Activated CD8-positive, alpha-beta T cell treated with anti-CD3 and anti-CD28 coated beads, Interleukin-2, amount 10 ng/mL, durations not matched to agents 7 days and 5 days (primary cell): ENCODE measurements at places on chromosomes 4 and X. TPM values are rescaled to one million over a fixed set of nuclear protein-coding genes. Genes with fewer than 3 reads are reported as not detected.
A peak's percentile ranks its signal among the peaks of the same experiment; 100 is the strongest.

Gene PLP1
- not detected for total RNA-seq

GRCh38 chr4:55604996-55605395 is 13.0 kb upstream of the PDCL2 start:
- DNase-seq = no peak

- DNase-seq = no peak
These were observed 93.0 kb downstream of the UPRT start for GRCh38 chrX:75366861-75367260.

DNA sequence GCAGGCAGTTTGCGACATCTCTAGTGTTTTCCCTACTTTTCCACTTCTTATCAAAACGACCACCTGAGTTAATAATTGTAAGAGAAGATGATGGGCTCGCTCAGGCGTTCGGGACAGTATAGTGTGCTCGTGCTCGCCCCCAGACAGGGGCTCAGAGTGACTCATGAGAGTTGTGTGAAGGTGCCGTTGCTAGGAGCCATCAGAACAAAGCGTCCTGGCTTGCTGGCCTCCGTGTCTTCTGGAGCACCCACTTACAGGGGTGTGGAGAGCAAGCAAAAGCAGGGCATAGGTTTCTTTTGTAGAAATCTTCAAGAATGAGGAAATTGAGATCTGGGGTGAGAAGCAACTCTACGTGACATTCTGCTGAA is 73.0 kb upstream of the ADGRG2 start:
- DNase-seq = no peak

GRCh38 chr4:139532947-139533346 is 23.1 kb downstream of the SETD7 start:
- DNase-seq = no peak

DNA sequence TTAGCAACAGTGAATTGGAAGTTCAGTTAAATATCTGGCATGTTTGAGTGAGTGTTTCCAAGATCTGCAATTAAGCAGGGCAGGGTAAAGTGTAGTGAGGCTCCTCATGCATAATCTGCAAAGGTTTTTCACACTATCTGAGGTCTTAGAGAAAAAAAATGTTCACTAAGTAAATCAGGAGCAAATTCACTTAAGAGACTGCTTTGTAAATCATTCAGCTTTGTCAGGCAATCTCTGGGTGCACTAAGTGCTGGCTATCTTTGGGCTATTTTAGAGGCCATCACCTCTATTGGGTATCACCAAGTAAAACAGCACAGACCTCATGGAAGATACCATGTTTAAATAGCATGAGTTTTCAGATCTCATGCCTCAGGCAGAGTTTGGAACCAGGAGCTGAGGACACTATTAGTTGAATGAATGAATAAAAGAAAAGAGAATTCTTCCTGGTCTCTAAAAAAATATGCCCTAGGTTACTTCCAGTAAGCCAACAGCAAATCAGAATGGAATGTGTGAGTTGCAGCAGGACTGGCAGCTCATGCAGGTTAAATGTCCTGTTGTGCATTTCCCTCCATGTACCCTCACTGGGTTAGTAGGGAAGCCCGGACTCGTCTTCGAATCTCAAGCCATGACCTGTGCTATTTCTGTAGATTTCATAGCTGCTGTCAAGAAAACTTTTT is 195.3 kb downstream of the KCNIP4 start:
- DNase-seq = no peak

Gene TBC1D9
- total RNA-seq = not detected

DNA sequence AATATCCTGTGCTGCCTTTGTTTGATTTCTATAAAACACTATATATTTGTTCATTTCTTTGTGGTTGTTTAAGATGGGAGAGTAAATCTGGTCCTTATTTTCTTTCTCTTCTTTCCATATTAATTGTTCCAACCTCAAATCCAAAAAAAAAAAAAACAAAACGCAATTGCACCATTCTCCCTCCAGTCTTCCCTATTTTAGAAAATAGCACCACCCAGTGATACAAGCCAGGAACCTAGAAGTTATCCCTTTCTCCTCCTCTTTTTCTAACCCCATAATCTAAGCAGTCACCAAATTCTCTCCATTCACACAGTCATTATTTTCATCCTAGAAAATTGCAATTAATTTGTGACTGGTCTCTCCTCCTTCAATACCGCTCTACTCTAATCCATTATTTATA is 107.8 kb downstream of the GABRA3 start:
- no peak for DNase-seq

DNA sequence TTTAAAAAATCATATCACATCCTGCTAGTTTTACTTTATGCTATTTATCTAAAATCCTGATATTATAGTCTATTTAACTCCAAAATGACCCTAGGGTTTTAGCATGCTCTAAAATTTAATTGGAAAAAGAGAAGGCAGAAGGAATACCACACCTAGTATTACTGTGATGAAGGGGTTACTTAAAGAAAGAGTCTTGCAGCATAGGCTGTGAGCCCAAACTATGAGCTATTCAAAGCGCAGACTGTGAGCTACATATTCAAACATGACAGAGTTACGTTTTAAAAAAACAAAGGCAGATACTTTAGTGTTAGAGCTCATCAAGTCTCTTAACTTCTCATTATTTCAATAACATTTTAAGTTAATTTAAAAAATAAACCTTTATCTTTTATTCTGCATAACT is 247.7 kb upstream of the ETNPPL start:
- no peak for DNase-seq

DNA sequence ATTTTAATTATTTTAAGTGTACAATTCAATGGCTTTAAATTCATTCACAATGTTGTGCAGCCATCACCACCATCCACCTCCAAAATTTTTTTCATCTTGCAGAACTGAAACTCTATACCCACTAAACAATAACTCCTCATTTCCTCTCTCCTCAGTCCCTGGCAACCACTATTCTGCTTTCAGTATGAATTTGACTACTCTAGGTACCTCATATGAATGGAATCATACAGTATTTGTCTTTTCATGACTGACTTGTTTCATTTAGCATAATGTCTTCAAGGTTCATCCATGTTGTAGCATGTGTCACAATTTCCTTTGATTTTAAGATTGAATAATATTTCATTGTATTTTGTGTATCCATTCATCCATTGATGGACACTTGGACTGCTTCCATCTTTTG is 46.9 kb downstream of the KIF4A start:
- no peak for DNase-seq

DNA sequence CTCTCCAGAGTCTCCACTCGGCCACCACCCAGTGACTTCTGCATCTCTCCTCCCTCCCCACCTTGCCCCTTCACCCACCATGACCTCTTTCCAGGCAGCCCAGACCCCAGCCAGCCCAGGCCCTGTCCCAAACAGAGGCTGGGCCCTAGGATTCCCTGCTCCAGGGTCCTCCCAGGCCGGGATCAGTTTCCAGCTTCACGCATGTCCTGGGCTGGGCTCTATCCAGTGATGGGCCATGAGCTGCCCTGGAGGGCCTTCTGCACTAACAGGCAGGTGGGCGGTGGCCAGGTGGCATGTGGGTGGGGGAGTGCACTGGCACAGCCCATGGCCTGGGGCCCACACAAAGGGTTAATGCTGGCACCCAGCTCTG is 20.4 kb upstream of the ADD1 start:
- DNase-seq = no peak

DNA sequence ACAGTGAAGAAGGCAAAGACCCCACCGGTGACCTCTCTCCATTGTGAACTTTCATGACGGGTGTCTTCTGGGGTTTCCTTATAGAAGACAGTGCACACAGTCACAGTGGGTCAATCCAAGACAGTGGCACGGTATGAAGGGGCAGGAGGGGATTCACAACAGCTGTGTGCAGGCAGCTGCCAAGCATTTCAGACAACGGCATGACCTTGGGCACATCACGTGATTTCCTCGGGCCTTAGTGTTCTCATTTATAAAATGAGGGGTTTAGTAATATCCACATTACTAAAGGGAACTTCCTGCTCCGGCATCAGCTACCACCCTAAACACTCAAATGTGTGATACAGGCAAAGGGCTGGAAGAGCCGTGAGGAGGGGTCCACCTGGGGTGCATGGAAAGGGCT is 42.9 kb downstream of the RBM47 start:
- no peak for DNase-seq

Gene AFM
- not detected for total RNA-seq

Gene VCX2
- not detected for total RNA-seq

Gene NHSL2
- 0.70 TPM for total RNA-seq

- peak; percentile 25 for DNase-seq
These were observed 7.2 kb upstream of the FAM9C start for GRCh38 chrX:13051529-13052172.

DNA sequence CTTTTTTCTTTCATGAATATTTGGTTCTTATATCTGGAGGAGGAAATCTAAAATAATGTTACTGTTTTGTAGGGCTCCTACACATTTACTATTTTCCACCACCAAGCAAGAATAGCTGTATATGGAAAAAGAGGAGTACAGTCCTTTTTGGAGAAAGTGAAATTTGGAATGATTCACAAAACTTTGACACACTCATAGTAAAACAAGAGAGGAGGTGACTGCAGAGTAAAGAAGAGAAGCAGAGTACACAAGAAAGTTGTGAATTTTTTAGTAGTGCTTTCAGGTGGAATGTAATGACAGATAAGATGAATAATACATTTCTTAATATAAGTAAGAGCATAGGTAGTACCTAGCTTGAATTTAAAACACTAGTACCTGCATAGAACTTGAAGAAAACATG is 41.3 kb upstream of the UGT2B4 start:
- DNase-seq = no peak

DNA sequence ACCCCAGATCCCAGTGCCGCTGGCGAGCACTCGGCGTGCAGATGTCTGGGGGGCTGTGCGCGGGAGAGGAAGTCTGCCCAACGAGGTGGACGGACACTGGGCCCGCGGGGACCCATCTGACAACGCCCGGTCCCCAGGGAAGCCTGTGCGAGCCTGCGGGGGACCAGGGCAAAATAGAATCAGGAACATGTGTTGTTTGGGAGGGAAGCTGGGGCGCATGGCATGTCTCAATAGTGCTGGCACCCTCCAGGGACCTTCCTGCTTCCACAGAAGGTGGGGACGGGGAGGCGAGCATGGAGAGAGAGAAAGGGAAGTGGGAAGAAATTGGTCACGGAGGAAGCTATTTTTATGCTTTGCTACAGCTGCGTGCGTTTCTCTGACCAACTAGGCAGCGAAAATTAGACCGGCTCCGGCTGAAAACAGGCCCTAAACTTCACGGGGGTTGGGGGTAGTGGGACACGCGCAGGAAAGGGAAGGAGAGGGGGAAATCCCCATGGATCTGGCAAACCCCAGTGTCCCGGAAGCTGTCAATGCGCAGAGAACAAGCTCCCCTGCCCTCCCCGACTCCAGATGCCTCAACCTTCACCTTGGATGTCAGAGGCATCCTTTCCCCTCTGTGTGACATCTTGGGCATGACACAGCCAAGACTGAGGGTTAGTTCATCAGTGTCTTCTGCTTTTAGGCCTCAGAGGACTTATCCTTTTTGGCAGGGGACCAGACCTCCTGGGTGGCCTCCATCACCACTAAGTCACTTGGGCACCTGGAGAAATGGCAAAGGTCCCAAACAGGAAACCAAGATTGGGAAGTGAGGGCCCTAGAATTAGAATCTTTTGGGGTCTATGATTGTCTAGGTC is 169.8 kb upstream of the BCOR start:
- DNase-seq = no peak

DNA sequence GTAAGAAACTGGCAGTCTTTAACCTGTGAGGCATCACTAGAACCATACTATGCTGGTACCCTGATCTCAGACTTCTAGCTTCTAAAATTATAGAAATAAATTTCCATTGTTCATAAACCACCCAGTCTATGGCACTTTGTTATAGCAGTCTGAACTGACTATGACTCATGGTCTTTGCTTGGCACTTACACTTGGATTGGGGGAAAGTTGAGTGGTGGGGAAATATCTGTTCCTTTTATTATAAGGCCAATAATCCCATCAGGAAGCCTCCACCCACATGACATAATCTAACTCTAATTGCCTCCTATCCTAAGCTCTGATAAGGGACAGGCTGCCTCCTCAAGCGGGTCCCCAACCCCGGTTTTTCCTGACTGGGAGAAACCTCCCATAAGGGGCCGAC is 61.4 kb upstream of the PACRGL start:
- no peak for DNase-seq

GRCh38 chr4:176268963-176269362 is at the start of gene ASB5:
Gene ASB5 (minus strand): TSS chr4:176269222. CDS start chr4:176269108, 114 bp downstream.
- no peak for DNase-seq

DNA sequence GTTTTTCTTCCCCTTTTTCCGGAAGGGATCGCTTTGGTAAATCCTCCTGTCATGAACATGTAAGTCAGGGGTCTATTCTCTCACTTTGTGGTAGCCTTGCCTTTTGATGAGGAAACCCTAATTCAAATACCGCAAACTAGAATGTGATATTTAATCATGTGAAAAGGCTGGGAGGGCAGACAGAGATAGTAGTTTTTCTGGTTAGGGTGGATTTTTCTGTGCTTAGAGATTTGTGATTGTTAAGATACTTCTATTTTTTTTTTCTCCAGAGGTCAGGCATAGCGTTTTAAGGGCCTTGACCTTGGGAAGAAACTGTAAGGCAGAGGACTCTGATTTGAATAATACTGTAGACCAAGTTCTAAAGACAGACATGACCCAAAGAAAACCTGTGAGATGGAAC is 41.8 kb upstream of the PACRGL start:
- DNase-seq = no peak

Gene SERPINA7
- total RNA-seq = not detected

Gene GAGE12F
- total RNA-seq = not detected

Gene SLC6A14
- total RNA-seq = not detected

- no peak for DNase-seq
These were observed 9.9 kb upstream of the GASK1B start for GRCh38 chr4:158182736-158183135.

DNA sequence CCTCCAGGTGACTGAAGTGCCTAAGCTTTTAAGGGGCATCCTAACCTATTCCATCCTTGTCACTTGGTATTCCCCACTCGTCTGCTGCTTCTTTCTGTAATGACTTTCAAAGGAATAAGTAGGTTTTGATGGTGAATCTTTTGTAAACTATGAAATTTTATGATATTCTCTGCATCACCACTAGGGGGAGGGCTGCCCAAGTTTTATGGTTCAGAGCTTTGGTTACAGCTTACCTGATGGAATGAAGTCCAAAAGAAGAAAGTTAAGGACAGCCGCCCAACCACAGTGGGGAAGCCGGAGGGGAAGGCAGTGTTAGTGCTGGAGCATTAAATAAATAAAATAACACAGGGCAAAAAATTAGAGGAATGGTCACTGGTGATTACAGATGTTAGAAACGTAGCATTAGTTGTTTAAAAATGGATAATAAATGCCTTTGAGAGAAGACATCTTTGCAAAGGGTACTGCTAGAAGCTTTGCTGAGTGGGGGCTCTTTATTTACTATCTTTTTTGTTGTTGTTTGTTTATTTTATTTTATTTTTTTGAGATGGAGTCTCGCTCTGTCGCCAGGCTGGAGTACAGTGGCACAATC is 204.9 kb downstream of the GBA3 start:
- peak; percentile 28 for DNase-seq

Gene REELD1
- total RNA-seq = not detected
